Fibroblast of pulmonary artery (primary cell): ENCODE measurements at places on chromosomes 1 and 21.

DNA sequence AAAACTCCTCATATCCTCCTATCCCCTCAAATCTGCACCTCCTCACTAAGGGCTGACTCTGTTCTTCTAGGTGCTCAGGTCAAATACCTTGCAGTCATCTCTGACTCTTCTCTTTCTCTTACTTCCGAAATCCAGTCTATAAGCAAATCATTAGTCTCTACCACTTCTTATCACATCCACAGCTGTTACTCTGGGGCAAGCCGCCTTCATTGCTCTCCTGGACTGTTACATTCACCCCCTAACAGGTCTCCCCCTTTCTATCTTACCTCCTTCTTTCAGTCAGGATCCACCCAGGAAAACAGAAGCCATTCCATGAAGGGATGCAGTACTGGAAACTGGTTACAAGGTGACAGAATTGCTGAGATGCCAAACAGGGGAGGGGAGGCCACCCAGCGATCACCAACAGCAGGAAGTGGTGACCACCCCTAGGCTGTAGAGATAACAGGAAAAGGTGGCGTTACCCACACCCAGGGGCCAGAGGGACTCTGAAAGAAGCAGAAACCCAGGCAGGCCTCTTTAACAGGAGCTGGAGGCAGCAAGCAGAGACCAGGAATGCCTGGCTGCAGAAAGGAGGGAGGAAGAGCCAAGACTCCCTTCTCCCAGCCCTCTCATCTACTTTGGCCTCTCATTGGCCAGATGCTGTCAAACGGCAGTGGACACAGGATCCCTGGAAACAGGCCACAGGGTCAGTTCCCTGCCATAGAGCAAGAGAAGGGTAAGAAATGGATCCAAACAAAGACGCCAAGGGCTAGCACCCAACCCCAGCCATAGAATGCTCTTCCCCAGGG lies 55.5 kb upstream of the FOXO6 start:
- DNase-seq: no peak

GRCh38 chr1:200029035-200029821 lies 1.7 kb downstream of the NR5A2 start:
- DNase-seq: no peak

DNA sequence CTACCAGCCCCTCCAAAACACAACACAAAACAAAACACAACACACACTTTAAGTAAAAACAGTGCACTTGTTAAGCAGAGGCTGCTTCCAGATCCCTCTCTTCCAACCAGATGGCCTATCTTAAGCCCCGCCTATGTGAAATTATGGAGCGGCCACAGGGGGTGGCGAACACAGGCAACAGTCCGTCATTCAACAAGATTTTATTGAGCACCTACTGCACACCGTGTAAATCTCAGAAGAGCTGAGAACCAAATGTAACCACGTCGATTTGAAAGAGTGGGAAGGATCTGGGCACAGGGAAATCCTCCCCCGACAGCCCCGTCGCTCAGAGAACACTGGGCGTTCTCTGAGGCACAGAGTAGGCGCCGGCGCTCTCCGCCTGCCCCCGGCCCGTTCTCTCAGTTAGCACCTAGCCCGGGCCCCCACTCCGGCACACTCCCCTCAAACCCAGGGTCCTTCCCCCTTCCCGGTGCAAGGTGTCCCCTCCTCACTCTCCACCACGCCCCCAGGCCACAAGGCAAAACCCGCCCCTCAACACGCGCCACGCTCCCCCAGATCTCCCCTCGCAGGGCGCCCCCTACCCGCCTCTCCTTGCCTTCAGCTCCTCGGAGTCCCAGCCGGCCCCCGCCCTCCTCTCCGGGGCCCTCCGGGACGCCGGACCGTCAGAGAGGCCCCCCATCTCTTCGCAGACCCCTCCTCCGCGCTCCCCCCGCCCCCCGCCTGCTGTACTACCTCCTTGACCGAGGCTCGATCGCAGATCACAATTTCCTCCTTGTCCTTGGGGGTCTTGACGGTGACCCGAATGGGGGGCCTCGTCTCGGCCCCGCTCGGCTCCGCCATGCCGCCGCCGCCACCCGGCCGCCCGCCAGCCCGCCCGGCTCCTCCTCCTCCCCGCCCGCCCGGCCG lies 483 bp downstream of the UBQLN4 start:
- DNase-seq: peak; percentile 75

DNA sequence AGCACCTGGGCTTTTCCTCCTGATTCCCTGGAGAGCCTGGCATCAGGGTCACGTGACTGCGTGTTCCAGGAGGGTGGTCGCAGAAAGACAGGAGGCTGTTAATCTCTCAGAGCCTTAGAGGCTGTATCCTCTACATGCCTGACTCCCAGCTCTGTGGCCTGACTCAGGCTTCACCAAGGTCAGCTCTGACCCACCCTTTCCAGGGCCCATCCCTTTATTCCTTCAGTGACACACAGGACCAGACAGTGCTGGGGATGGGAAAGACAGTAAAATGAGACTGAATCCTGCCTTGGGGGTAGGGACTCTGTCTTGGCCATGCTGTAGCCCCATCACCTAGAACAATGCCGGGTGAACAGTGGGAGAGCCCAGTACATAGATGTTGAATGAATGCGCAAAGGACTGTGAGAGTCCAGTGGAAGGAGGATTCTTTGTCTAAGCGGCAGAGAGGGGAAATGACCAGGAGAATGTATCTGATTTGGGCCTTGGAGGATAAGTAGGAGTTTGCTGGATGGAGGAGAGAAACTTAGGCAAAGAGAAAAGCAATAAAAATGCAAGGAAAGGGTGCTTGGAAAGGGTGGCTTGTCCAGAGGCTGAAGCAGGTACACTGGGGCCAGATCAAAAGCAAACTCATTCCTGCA lies 33.0 kb downstream of the EPHX1 start:
- DNase-seq: no peak

GRCh38 chr1:231059566-231060193 lies 19.6 kb upstream of the FAM89A start:
- DNase-seq: no peak

DNA sequence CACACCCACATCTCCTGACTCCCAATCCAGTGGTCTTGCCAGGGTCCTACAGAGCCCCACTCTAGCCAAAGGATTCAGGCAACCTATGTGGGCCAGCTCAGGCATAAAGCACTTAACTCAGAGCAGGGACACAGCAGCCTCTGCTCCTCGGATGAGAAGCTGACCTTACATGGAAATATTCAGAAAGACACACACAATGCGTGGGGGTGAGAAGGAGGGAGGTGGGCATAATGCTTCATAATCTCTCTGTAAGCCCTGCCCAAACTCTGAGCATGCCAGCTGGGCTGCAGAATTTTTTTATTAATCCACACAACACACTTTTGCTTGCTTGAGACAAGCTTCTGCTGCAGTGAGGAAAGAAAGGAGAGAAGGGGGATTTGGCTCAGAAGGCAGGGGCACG lies 21.6 kb downstream of the KCND3 start:
- no peak for DNase-seq

GRCh38 chr1:39359028-39359570 lies 132.3 kb upstream of the BMP8A start:
- DNase-seq: peak; percentile 51

DNA sequence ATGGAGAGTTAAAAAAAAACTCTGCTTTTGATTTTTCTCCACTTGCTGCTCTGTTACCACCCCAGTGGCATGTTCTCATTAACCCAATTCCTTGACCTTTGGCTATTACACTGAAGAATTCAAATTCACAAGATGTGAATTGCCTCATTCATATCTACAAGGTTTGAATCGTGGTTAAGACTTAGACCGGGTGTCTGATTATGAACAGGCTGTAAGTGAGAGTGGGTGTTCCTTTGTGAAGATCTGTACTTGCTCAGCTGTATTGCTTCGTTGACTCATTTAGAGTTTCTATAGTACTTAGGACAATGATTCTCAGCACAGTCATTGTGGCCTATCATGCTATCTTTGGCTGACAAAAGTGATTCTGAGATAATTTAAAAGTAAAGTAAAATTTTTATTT lies 36.4 kb downstream of the DNM3 start:
- no peak for DNase-seq

DNA sequence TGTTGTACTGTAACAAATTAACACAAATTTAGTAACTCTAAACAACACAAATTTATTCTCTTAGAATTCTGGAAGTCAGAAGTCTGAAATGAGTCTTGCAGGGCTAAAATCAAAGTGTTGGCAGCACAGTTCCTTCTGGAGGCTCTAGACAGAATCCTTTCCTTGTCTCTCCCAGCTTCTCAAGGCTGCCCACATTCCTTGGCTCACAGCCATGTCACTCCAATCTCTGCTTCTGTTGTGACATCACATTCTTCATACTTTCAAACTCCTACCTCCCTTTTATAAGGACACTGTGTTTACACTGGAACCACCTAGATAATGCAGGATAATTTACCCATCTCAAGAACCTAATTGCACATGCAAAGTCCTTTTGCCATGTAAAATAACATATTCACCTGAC lies 225.0 kb upstream of the PRMT6 start:
- DNase-seq: peak; percentile 9
